Spinal cord (tissue), 10 donors: ENCODE measurements at places on chromosomes 5 and 9.

- DNase-seq: no peak
Measured at GRCh38 chr9:104675611-104676010, 18.7 kb upstream of the OR13D1 start.

- DNase-seq: no peak
Measured at GRCh38 chr5:167947306-167947705, 344.1 kb upstream of the WWC1 start.

- peak; percentile 81 for DNase-seq
Measured at GRCh38 chr9:3863111-3863528, 337.3 kb upstream of the RFX3 start.

DNA sequence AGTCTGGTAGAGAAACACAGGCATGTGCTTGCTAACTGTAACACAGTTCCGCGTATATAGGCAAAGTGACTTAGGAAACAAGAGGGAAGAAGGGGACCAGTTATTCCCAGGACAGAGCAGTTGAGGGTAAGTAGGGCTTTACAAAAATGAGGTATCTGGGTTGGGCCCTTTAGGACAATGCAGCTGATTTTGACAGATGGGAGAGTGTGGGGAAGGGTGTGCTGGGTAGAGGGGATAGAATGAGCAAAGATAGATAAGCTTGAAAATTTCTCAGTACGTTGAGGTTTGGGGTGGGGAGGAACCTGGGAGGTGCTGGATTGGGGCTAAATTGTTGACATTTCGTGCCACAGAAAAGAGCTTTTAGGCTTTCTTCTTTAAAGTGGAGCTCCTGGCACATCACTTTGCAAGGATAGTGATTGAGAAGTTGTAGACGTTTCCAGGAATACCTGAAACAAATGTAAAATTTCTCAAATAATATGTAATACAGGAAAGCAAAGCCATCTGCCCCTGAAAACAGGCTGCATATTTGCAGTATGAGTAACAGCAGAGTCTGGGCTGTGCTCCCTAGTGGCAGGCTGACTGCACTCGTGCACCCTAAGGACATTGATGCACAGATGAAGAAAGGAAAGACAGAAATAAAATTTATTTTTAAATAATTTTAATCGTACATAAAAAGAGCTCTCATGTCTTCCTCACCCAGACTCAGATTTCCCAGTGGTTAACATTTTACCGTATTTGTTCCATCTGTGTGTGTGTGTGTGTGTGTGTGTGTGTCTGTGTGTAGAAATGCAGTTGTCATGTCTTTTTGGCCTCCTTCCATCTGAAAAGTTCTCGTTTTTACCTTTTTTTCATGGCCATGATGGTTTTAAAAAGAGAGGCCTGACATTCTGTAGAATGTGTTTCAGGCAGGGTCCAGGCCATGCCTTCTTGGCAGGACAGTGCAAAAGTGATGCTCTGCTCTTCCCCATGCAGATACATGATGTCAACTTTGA, 144.9 kb upstream of the DMRT1 start:
- no peak for DNase-seq

GRCh38 chr9:2727966-2728613, 10.8 kb downstream of the KCNV2 start:
- DNase-seq: peak; percentile 24

DNA sequence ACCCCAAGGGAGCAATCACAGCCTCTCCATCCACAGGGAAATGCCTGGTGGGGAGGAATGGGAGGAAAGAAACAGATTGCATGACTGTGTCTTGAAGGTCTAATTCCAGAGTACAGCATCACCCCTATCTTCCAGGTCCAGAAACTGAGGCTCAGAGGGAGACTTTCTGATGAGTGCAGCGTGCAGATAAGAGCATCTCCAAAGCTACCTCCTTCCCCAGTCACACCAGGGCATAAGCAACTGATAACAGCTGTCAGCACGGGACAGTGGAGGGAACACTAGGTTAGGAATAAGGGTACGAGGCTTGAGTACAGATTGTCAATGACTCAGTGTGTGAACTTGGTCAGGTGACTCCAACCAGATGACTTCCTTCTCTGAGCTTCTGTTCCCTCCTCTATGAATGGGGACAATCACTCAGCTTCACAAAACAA, 126.9 kb downstream of the KCNIP1 start:
- no peak for DNase-seq

GRCh38 chr9:137676998-137677397, 58.2 kb downstream of the EHMT1 start:
- no peak for DNase-seq

GRCh38 chr5:86526811-86527348, 90.9 kb upstream of the COX7C start:
- no peak for DNase-seq

- no peak for DNase-seq
Measured at GRCh38 chr9:130347931-130348330, 82.4 kb downstream of the HMCN2 start.

DNA sequence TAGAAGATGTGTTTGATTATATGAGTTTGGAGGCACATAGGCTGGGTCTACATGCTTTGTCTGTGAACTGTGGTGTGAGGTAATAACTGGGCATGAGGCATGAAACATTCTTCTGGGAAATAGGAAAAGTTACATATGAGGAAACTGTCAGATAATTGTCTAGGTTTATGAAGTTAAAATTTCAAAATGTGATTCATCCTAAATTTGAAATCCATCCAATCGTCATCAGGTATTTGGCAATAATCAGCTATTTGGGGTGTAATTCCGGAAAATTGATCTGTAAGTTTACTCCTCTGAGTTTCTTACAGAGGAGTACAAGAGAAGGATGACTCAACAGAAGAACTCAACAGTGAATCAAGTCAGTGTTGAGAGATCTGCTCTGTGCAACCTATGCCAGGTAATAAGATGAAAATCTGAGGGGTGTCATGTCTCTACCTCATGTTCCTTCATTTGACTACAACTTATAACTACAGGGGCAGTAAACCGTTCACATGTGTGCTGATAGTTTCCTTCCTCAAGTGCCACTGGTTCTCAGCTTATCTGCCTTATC, 1171.6 kb upstream of the CDH18 start:
- no peak for DNase-seq

- DNase-seq: no peak
Measured at GRCh38 chr9:106755736-106756135, 107.2 kb upstream of the ZNF462 start.

- no peak for DNase-seq
Measured at GRCh38 chr5:96838201-96839070, 30.7 kb upstream of the ERAP1 start.
